Effector CD4-positive, alpha-beta T cell (primary cell): ENCODE measurements at places on chromosomes 3 and 15.

GRCh38 chr3:174202116-174202515 lies 657.0 kb upstream of the NAALADL2 start:
- no peak for DNase-seq

GRCh38 chr3:129756871-129757270 lies 136.6 kb downstream of the TMCC1 start:
- no peak for DNase-seq

GRCh38 chr3:78035131-78035641 lies 995.3 kb downstream of the ROBO2 start:
- no peak for DNase-seq

DNA sequence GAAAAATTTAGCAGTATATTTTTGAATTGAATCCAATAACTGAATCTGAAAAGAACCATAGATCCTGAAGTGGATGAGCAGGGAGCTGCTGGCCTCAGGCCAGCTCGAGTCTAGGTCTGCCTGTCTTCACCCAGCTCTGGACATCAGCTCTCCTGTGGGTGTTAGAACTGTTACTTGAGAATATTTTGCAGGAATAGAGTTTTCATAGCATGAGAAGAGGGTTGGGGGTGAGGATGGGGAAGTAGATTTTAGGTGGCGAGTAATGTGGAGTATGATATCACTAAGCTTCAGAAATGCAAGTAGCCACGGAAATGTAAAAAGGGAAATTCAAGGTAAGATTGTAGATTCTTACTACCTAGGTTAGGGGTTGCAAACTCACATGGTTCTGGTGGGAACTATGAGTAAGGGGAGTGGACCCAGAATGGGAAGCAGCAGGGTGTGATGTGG lies 6.2 kb downstream of the RAB8B start:
- DNase-seq: no peak

DNA sequence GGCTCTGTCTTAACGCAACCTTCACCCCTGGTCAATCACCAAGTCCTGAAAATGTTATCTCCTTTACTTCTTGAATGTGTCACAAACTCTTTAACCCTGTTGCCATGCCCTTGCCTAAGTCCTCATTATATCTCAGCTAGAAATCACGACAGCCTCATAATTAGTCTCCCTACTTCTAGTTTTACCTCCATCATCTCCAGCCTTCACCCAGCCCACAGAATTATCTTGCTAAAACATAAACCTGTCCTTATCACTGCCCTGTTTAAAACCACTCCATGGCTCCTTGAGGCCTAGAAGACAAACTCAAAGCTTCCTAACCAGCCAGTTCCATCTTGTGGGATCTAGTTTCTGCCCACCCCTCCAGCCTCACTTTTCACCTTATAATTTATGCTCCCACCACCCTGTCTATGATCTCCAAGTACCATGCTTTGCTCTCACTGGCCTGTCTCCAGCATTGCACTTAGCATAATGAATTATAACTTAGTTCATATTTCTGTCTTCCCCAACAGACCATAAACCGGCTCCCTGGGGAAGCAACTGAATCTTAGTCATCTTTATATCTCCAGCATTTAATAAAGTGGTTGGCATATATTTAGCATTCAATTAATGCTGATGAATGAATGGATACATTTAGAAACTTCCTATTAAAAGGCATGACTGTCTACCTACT lies 39.2 kb downstream of the GPR176 start:
- no peak for DNase-seq

- no peak for DNase-seq
Observed at GRCh38 chr3:154482507-154482906, 52.5 kb upstream of the GPR149 start.
